NCI-H187 (cell line): ENCODE measurements at places on chromosomes 11 and 22.

DNA sequence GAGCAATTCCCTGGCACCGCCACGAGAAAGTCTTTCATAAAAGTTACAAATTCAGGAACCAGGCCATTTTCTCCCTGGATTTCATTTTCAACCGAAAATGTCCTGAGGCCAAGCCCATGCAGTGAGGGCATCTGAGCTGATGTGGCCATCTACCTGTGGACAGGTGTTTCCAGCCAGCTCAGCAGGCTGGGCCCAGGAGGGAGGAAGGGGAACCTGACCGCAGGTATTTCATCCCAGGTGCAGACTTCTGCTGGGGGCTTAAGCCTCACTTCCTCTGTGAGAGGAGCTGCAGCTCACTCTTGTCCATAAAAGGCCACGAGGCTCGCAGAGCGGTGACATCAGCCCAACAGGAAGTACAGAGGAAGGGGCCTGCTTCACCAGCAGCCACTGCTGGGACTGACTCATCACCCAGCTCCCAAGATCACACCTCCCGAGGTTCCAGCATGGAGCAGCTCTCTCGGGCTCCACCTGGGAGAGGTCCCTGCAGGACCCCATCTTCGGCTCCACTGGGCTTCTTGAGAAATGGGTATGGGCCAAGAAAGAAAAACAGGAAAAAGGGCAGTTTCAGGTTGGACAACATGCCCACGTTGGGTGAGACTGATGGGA lies 56.4 kb downstream of the MYH9 start:
- DNase-seq = no peak

DNA sequence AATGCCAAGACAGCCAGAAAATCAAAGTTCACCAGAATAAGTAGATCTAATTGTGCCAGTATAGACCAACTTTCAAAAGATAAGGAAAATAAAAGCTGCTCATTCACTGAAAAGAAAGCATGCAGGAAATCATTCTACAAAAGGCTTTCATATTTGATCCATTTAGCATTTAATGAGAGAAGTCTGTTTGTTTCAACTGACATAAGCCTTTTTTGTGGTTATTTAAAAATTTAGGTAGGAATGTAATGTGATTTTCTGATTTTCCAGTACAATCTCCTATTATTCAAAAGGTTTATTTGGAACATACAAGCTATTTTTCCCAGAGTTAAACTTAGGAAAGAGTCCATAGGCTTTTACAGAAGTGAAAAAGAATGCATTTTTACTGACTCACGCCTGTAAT lies 92.7 kb downstream of the SBF2 start:
- DNase-seq = no peak

DNA sequence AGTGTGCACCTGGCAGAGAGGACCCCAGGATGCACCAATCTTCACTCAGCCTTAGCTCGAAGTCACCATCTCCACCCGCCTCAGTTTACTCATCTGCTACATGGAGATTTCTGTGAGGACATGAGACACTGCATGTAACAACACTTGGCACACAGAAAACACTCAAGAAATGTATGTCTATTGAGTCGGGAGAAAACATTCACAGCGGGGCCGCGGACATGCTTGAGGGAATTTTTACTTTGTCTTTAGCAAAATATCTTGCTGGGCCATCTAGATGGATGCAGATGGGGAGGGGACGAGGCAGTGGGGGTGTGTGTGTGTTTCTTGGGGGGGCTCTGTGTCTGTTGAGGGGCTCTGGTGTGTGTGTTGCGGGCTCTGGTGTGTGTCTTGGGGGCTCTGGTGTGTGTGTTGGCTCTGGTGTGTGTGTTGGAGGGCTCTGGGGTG lies 28.4 kb upstream of the RFPL3 start:
- DNase-seq = no peak

DNA sequence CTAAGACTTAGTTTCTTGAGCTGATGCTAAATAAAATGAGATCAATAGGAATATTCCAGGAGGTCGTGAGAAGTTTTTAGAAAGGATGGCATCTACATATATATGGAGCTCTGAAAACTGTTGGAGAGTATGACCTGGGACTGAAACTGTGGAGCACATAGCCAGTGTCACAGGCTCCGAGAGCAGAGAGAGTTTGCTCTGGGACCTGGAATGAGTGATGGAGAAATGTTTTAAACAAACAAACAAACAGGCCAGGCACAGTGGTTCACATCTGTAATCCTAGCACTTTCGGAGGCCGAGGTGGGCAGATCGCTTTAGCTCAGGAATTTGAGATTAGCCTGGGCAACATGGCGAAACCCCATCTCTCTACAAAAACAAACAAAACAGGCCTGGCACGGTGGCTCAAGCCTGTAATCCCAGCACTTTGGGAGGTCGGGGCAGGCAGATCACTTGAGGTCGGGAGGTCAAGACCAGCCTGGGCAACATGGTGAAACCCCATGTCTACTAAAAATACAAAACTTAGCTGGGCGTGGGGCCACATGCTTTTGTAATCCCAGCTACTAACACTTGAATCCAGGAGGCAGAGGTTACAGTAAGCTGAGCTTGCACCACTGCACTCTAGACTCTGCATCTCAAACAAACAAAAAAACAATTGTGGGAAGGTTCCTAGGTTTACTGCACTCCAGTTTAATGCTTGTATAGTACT lies 67.1 kb downstream of the SLC35F2 start:
- no peak for DNase-seq

DNA sequence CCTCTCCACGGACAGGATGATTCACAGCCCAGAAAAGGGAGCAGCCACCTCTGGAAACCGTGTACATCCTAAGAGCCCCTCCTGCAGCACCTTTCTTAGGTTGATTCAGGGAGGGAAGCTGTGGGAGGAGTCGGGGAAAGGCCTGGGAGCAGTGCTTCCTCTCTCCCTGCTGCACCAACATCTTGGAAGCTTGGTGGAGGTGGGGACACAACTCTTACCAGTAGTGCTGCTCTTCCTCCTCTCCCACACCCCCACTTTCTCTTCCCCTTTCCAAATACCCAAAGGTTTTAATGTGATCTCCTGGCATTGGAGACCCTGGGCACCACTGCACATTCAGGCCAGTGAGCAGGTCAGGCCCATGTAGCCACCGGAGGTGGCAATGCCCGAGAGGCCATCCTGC lies 46.4 kb upstream of the HORMAD2 start:
- DNase-seq = no peak
